ENCODE measurements at places on chromosomes 7 and 10.

- DNase-seq: no peak
Observed at GRCh38 chr10:28199941-28200340, 102.9 kb downstream of the MPP7 start.

DNA sequence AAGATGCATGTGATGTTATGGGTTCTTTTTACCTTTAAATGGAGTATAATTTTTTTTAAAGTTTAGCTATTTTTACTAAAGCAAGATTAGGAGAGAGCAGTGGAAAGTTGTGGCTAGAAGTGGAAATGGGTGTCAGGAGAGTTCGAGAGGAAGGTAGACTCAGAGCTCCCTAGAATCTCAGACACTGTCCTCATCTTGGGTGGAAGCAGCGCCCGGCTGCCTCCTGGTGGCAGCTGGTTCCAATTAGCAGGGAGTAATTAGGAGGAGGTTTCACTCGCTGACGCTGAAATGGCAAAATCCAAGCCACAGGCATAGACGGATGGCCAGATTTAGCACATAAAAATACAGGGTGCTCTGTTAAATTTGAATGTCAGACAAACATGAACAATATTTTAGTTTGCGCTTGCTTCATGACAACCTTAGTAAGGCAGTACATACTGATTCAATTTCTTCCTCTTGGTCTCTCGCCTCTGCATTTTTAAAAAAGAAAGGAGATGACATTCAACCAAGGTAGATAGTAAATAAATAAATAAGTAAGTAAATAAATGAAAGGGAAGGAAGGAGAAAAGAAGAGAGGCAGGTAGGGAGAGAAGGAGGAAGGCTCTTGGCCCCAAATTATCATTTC is 58.5 kb downstream of the LGI1 start:
- peak; percentile 63 for DNase-seq

DNA sequence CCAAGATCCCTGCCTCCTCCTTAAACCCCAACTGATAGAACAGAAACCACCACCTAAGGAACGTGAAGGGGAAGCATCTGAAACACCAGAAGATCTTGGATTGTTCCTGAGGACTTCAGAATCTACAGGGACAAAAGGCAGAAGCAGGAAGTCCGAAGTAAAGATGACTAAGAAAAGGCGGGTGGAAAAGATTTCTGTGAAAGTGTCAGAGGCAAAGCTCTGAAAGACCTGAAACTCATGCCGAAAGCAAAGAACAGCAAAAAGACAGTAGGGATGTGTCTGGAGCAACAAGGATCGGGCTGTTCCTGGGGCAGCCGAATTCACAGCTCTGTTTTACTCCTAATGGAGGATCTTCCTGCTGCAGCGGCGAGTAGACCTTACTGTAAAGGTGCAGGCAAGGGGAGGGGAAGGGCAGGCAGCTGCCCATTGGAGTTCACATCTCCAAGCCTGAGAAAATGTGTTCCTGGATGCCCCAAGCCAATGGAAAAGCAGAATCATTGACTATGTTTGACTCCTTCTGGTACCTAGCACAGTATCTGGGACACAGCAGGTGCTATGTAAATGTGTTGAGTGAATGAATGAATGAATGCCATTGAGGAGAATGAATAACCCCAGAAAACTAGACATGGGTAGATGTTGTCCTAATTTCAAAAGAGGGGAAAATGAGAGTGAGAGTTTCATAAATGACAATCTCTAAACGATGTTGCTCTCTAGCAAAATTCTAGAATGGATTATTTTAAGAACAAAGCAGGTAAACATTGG is 40.4 kb downstream of the PDIA4 start:
- DNase-seq: no peak

DNA sequence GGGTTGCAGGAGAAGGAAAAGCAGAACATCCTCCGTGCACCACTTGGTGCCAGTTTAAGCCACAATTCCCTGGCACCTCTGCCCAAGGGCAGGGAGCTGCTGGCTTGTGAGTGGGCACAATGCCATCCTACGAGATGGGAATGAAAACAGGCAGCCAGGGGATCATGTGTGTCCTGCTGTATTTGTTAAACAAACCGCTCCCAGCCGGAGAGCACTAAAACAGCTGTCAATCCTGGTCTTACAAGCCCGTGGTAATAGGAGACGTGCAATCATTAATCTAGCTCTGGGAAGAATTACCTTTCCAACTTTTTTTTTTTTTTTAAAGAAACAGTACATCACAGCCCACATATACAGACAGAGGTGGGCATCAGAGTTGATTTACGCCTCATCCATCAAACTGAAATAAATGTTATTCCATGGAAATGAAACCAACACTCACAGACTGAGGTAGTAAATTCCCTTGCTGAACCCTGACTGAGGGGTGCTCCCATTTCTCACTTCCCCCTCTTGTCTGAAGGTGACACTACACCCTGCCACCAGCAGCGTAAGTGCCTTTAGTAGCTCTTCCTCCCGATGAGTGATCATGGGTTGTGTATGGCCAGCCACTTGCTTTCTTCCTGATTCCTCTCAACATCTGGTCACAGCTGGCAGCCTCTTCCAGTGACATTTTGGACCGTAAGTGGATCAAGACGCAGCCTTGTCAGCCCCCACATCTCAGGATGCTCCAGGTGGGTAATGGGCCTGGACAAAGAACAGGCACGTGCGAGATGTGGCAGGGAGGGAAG is 143.8 kb downstream of the TEX36 start:
- no peak for DNase-seq

DNA sequence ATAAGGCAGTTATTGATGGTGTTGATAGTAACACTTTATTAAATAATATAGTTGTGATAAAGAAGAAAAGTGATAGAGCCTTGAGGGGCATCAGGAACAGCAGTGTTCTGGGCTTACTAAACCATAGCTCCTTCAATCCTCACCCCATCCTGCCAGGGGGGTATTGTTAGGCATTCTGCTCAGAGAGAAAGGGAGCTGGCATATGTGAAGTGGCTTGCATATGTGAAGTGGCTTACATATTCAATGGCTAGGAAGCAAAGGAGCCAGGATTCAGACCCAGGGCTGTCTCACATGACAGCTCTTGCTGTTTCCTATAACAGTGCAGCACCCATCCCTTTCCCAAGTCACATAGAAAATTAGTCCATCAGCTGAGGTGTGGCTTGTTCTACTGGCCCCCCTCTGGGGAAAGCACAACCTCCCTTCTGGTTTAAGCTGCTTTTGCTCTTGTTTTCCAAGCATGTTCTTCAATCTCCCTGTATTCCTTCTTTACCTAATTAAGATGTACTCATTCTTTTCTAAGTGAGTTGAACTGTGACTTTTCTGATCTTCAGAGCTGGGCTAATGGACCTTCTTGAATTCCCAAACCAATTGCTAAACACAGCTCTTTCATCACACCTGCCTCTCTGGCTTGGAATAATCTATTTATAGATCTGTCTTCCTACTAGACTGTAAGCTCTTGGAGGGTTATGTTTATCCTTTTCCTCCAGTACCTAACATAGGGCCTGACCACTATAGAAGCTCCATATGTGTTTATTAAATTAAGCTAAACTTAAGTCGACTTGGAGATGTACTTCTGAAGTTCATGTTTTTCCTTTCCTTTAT is 108.7 kb upstream of the GLI3 start:
- DNase-seq: no peak

DNA sequence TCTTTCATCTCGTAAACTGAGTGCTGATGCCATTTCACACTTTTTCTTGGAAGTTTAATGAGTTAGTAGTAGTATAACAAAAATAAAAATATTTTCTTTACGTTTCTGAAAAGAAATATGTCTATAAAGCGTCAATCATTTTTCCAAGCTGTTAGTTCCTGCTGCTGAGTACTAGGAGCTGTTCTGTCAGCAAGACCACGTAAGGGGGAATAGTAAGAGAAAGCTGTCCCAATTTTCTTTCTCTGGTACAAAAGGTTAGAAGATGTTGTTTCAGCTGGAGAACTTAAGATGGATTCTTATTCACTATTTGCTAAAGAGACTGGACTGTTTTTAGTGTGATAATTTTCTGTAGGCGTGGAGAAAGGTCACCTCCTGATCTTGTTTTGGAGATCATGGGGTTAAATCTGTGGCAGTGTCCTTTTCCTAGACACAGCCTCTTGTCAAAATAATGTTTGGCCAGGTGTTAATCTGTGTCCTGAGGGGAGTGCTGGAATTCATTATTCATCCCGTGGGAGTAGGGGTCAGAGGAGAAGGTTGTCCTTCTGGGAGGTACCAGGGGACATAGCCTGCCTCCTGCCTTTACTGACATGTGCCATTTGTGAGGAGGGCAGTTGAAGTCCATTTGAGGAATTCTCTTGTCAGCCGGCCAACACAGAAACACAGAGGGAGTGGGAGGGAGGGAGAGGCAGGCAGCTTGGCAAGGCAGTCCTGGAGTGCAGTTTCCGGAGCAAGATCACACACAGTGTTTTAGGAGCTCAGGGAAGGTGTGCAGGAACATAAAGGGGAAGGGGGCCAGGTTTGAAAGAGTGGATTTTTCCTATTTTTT is 368.7 kb downstream of the AUTS2 start:
- no peak for DNase-seq

GRCh38 chr10:122565766-122566206 is 5.2 kb downstream of the DMBT1 start:
- peak; percentile 77 for DNase-seq

DNA sequence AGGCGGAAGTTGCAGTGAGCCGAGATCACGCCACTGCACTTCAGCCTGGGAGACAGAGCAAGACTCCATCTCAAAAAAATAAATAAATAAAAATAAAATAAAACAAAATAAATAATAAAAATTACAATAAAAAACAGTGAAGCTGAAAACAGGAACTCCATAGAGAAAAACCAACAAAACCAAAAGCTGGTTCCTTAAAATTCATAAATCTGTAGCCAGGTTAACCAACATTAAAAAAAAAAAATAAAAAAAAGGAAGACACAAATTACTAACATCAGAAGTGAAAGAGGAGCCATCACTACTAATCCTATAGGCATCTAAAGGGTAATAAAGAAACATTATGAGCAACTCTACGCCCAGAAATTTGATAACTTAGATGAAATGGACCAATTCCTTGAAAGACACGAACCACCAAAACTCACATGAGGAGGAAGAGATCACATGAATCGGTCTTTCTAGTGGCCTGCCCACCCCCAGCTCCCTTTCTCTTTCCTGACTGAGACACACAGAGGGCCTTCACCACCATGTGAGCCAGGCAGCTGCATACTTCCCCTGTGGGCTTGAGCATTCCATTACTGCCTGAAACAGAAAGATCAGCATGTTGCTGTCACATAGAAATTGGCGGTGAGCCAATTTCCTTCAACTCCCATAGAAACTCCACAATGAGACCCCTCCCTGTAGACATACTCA is 208.7 kb downstream of the MAD1L1 start:
- no peak for DNase-seq

DNA sequence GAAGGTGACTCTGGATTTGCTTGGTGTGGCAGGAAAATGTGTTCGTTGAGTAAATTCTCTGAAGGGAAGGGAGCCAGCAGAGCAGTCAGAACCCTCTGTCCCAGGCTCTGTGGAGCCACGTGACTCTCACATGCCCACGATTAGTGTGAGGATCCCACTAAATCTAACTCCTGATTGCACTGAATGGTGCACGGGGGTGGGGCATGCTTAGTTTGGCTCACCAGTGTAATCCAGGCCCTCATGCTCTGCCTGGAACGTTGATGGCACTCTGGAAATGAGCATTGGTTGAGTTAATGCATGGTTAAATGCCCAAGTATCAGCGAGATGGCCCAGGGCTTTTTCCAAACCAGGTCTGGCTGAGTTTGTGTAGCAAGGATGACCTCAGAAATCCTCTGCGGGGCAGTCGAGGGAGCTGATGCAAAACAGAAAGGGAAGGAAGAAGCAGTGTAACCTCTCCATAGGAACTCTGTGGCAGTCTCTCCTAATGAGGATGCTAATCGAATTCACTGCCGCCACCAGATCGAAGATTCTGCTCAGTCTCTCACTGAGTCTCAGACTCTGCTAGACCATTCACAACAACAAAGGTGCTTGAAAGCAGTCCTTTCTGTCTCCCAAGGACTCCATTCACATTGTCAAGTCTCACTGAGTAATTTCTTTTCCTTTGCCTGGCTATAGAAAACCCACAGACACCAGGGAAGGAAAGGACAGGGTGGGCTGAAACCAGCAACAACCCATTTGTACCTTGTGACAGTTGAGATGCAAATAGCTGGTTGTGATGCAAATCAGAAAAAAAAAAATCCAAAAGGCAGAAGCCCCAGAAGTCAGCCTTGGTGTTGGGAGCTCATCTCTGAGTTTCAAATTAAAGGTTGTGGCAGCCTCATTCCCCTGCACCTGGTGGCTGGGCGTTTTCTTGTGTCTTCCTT is 98.1 kb downstream of the C10orf105 start:
- no peak for DNase-seq

DNA sequence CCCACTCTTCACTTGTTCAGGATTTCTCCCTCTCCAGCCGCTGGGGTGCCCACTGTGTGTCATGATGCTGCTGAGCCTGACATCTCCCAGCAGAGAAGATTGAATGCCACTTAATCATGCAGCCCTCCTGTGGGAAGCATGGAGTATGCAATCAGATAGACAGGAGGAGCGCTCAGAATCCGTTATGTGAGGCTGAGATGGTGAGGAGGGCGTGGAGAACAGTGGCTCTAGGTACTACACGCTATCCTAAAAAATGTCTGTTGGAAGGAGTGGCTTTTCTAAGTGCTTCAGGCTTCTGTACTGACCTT is 334.3 kb downstream of the LRMDA start:
- DNase-seq: no peak

GRCh38 chr7:553636-554111 is 34.0 kb upstream of the PDGFA start:
- DNase-seq: no peak

GRCh38 chr7:70325509-70326101 is 727.3 kb downstream of the AUTS2 start:
- DNase-seq: no peak

DNA sequence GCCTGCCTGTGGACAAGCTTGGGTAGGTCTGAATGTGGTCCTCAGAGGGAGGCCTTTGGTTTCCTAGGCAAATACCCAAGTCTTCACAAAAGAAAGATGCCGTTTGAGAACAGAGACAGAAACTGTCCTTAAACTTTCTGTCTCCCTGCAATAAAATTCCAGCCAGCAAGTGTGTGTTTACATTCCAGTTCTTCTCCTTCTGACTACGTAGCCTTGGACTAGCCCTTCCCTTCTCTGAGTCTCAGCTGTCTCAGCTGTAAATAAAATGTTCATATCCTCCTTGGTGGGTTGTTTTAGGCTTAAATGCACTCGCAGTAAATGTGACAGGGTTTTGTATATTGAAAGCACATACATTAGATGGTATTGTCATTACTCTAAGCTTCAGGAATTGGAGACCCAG is 561.2 kb upstream of the MKI67 start:
- no peak for DNase-seq

Data from stimulated activated CD4-positive, alpha-beta T cell treated with anti-CD3 and anti-CD28 coated beads, Interleukin-2, amount 100 ng/mL, for 24 hours (primary cell).